Uterine smooth muscle cell (primary cell): ENCODE measurements at places on chromosomes 16 and 17. TPM values are rescaled to one million over a fixed set of nuclear protein-coding genes. Genes with fewer than 3 reads are reported as not detected.

Gene TUFM
- 126 and 136 TPM in 2 replicates for total RNA-seq

Gene PRSS33
- not detected in 2 replicates for total RNA-seq

Gene ADCY9
- total RNA-seq, result 17.2 and 22.2 TPM in 2 replicates

Gene TEKT1
- total RNA-seq, result not detected in 2 replicates

Gene NEUROD2
- not detected in 2 replicates for total RNA-seq
